ENCODE measurements at places on chromosomes 1 and 21.

DNA sequence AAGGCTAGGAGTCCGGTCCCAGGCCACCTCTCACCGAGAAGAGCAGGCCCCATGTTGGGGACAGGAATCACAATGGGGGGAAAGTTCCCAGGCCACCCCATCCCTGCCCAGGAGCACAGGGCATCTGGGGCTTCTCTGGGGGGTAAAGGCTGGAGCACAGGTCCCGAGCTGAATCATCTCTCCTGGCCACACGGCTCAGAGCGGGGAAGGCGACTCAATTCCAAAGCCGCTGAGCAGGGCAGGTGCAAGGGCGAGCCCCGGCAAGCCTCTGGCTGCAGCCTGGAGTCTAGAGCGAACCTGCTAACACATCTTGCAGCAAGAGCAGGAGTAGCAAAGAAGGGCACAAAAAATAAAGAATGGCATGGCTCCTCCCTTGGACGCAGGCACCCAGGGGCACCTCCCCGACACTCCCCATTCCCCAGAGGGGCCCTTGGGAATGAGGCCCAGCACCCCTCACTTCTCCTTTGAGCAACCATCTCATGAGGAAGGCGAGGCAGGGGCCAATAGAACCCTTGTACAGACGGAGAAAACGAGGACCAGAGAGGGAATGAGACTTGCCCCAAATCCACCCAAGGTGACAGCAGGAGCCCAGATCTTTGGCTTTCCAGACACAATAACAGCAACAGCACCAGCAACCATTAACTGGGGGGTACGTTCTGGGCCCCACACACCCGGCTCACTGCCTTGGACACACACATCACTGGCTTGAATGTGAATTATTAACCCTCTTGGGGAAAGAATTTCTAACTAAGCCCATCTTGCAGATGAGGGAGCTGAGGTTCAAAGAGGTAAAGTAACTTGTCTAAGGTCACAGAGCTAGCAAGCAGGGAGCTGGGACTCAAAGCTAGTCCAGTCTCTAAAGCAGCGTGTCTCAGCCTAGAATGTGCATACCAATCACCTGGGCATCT, 20.7 kb upstream of the ALDH4A1 start:
- no peak for DNase-seq

DNA sequence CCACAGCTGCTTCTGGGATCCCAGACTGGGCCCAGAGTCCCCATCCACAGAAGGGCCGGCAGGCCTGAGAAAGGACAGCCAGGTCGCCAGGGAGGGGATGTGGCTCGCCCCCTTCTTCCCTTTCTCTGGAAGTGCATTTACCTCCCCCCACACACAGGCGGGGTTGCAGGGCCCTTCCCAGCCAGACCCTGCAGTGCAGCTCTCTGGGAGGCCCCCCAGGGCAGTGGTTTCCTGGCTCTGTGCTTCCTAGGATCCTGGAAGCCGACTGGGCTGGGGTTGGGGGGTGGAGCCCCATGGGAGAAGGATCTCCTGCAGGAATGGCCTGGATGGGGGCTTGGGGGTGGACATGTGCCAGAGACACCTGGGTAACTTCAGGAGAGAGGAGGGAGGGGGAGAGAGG, 4.2 kb upstream of the COL6A1 start:
- no peak for DNase-seq

GRCh38 chr1:42848823-42849537, 2.6 kb downstream of the ZNF691 start:
- DNase-seq: no peak

GRCh38 chr1:72037745-72038343, 244.5 kb downstream of the NEGR1 start:
- DNase-seq: no peak

DNA sequence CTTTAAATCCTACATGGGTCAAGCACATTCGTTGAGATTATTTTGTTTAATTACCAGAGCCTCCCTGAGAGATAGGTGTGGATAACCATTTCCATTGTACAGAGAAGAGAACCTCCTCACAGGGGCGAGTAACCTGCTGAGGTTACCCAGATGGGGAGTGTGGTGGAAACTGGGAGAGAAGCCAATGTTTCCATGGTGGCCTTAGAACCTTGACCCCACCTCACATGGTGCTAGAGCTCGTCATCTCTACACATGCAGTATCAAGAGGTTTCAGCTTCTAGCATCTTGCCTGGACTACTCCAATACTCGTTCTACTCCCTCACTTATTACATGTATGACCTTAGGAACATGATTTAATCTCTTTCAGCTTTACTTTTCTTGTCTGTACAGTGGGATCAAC, 4.8 kb downstream of the REG4 start:
- no peak for DNase-seq

- DNase-seq: no peak
These were observed 178.7 kb downstream of the GABPA start for GRCh38 chr21:25913479-25913878.

DNA sequence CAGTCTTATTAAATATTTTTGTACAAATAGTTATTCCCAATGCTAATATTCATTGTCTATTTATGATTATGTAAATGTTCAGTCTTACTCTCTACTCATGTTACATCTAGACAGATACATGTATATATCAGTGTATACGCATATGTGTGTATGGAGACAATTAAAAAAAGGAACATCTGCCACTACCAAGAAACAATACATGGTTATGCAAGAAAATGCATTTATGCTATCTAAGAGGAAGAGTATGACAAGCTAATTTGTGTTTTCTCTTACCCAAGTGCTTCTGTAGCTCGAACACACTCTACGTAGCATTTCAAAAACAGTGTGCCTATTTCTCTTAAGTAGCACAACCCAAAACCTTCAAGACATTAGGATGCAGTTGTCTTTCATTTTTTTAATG, 6.1 kb upstream of the RLF start:
- no peak for DNase-seq

DNA sequence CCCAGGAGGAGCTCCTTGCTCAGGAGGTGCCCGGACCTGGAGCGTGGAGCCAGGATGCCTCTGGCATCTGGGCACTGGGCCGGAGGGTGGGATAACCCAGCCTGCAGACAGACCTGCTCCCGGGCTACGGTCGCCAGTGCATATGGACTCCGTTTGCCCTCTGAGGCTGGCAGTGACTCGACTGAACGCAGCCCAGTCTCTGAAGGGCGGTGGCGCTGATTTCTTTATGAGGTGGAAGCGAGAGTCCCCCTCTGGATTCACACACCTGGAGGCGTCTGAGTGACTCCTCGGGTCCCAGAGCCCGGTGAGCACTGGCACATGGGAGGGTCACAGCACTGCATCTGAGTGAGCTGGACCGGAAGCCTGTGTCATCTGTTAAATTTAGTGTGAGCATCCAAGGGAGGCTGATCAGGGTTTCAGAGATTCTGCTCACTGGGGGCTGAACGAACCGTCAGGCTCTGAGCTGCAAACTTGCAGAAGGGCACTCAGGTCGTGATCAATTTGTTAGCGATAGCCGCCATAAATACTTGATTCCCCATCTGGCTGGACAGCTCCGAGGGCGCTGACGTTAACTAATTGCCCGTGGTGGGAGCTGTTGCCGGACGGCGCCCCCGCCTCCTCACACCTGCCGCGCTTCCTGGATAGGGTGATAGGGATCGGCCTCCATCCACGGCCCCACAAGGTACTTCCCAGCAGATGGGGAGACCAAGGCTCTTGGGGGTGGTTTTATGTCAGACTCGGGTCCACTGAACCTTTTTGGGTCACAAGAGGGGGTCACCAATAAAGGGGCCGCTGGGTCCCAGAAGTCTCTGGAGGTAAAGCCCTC, 60.7 kb upstream of the TTC34 start:
- no peak for DNase-seq

DNA sequence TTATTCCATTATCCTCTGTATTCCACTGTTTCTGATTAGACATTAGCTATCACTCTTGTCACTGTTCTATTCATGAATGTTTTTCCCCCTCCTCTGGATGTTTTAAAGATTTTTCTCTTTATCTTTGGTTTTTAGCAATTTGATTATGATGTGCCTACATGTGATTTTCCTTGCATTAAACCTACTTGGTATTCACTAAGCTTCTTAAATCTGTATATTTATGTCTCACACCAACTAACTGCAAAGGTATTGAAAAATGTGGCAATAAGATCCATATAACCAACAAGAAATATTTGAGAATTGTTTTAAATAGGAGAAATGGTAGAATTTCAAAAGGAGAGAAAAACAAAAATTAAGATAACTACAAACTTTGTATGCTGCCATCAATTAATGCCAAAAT, 25.2 kb downstream of the FAF1 start:
- no peak for DNase-seq

DNA sequence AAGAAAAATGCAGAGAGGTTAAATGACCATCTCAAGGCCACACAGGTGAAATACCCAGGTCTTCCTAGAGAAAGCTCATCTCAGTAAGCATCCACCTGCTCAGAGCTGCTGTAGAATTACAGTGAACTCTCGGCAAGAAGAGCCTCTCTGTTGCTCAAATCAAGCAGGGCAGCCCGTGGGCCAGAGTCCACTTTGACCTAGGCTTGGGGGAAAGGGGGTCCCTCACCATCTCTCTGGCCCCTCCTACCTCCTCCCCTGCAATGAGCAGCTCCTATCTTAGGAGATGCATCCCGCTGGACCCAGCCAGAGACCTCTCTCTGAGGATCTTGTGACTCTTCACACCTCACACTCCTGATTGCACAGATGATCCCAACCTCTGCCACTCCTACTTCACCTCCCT, 364.7 kb downstream of the PTPRU start:
- DNase-seq: no peak

DNA sequence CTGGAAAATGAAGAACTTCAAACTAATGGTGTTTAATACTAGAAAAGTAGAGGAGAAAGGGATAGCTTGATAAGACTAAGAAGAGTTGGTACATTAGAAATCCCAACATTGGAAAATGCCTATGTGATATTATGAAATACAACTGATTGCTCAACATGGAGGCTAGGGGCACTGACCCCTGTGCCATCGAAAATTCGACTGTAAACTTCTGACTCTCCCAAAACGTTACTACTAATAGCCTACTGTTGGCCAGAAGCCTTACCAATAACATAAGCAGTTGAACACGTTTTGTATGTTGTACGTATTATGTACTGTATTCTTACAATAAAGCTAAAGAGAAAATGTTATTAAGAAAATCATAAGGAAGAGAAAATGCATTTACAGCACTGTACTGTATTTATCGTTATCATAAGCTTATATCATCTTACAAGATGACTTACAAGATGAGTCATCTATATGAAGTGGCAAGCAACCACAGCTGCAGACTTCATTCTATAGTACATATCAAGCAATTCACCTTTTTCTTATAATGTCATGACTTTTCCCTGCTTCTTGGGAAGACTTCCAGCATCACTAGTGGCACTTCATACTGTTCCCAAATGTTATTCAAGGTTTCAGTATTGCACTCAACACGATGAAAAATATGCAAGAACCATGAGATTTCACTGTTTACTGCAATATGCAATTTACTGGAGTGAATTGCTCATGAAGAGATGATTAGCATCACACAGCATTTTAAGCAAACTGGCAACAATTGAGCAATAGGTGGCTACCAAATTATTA, 12.9 kb upstream of the CTSK start:
- DNase-seq: no peak

DNA sequence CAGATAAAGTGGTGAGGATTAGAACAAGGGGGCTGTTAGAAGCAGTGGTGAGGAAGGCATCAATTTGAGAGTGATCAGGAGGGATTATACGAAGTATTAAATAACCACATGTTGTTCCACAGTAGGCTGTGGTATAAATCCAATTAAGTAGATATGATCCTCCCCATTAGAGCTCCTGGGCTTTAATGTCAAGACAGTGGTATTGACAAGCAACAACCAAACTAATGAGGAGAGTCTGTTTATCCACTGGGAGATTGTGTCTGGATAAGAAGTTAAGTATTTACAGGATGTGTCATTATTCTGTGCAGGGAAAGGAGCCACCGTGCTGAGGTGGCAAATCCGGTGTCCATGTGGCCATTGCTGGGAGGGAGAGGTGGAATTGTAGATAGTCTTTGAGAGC, 5.8 kb downstream of the ACTN2 start:
- DNase-seq: no peak

- DNase-seq: no peak
These were observed 81.8 kb upstream of the SLC44A3 start for GRCh38 chr1:94738371-94738770.

DNA sequence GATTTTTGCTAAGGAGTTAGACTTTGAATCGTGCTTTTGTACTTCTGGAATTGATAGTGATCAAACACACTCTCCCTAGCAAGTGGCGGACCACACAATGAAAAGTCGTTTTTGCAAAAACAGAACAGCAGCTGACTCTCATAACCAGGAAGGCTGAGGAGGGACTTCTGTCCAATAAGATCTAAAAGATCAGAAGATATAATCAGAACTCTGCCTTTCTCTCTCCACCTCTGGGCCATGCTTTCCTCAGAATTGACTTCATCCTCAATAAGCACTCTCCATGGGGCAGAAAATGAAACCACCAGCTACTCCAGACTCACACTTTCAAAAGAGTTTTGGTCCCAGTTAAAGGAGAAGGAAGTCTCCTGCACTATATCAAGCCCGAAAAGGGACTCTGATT, 55.3 kb upstream of the SAMD13 start:
- no peak for DNase-seq

DNA sequence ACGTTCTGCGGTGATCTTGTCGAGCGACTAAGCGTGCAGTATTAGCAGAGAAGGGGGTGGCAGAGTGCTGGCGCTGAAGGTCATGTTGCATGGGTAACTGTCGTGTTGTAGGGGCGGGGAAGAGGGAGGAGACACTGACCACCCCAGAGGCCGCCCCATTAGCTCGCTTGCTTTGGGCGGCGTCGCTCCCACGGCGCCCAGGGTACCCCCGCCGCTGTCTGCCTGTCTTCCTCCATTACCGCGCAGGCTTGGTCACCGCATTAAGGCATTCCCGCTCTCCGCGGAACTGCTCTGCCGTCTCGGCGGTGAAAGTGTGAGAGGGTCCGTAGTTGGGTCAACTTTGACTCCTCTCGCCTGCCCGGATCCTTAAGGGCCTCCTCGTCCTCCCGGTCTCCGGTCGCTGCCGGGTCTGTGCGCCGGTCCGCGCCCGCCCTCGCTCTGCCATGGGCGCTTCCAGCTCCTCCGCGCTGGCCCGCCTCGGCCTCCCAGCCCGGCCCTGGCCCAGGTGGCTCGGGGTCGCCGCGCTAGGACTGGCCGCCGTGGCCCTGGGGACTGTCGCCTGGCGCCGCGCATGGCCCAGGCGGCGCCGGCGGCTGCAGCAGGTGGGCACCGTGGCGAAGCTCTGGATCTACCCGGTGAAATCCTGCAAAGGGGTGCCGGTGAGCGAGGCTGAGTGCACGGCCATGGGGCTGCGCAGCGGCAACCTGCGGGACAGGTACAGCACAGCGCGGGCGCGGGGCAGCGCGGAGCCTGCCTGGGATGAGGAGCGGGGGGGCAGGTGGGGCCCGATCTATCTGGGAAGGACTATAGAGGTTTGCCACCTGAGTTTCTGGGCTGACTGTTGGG, at the start of gene MTARC2:
TSS of gene MTARC2 (plus strand) at position 234 of the 846 bp plus-strand sequence. CDS start at position 444, 210 bp downstream.
- DNase-seq: no peak
